ENCODE measurements at places on chromosomes 1 and 21. TPM values are rescaled to one million over a fixed set of nuclear protein-coding genes. Genes with fewer than 3 reads are reported as not detected.

The HJV gene
- total RNA-seq, result not detected

The TMEM52 gene
- total RNA-seq, result 0.70 TPM

The MAP3K21 gene
- total RNA-seq, result 0.45 TPM

The MTMR11 gene
- 1.0 TPM for total RNA-seq

The RBP7 gene
- not detected for total RNA-seq

The CFHR1 gene
- not detected for total RNA-seq

The RGS16 gene
- total RNA-seq, result 0.63 TPM

The S100A12 gene
- total RNA-seq, result not detected

The FMO1 gene
- total RNA-seq, result not detected

The ITGB2 gene
- total RNA-seq, result 503 TPM

The FAM43B gene
- total RNA-seq, result not detected

The RGS13 gene
- not detected for total RNA-seq

The CFHR5 gene
- not detected for total RNA-seq

The C1orf141 gene
- total RNA-seq, result not detected

The RAB3GAP2 gene
- total RNA-seq, result 52.3 TPM

The SF3B4 gene
- 102 TPM for total RNA-seq
